Activated T-helper 1 cell treated with anti-CD3 and anti-CD28 coated beads, Interleukin-2, amount 50 U/mL, for 16 hours (primary cell): ENCODE measurements at places on chromosomes 6 and 20.

GRCh38 chr6:143743301-143744166 is 65.8 kb downstream of the PHACTR2 start:
- DNase-seq, result no peak

DNA sequence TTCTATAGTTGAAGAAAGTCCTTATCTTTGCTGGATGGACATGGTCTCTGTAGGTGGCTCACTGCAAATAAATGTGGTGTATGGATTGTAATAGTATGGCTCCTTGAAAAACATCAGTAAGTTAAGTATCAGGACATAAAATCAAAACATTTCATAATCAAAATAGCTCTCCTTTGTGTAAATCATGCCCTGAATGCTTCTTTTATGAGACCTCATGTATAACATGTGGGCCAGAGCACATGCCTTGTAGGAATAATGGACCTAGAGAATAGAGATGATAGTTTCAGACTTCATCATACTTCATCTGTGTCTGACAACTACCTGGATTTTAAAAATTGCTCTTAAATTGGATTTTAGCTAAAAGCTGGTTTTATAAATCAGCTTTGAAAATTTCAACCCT is 159.9 kb downstream of the ASCC3 start:
- DNase-seq, result no peak

DNA sequence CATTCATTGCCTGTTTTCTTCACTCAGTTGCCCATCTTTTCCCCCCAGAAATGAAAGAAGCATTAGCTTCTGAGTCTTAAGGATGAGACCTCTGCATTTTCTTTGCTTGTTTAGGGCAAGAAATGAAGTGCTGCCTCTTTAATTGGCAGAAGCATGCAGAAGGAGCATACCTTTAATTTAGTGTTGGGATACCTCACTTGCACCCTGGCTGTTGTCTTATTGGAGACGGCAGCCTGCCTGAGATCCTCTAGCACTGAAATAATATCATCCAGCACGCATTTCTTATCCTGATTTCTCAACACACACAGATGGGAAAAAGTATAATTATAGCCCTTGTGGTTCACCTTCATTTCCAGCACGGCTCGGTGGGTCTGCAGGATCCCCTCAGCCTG is 43.1 kb downstream of the PTCHD4 start:
- no peak for DNase-seq

- DNase-seq, result no peak
Observed at GRCh38 chr6:131976545-131977061, 25.4 kb upstream of the CCN2 start.

- no peak for DNase-seq
Observed at GRCh38 chr6:135411339-135411738, 86.2 kb downstream of the AHI1 start.

DNA sequence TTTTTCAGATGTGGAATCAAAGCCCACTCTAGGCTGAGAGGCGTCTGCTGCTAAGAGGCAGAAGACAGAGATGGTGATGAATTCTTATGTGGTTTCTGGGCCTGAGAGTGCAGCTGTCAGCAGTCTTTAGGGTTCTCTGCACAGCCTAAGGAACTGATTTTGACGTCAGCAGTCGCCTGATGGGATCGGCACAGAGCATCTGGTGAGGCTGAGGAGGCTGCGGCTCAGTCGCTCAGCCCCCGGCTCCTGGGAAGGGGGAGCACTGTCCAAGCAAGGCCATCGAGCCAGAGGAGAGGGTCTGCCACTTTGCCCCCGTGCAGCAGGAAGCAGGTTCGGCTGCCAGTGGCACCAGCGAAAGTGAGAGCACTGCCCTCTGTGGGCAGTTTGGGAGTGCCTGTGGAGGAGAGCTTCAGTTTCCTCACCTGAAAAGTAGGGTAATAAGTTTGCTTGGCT is 92.5 kb downstream of the TCP11 start:
- DNase-seq, result no peak

GRCh38 chr6:166713434-166714186 is 86.6 kb upstream of the RPS6KA2 start:
- DNase-seq, result no peak

DNA sequence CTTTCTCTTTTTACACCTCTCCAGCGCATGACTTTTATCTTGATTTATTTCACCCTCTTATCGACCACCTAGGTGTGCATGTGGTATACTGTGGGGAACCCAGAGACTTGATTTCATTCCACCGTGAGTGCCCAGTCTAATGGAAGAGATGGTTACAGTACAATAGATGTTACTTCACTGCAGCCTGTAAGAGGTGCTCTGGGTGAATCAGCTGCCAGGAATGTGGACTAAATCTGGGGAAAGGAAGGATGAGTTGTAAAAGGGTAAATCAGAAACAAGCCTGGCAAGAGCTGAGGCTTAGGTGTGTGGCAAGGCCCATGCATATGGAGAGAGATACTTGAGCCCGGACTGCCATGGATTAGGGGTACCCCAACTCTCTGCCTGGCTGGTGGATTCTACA is 7.4 kb downstream of the STK35 start:
- DNase-seq, result no peak
